ENCODE measurements at places on chromosomes 5 and 9.

DNA sequence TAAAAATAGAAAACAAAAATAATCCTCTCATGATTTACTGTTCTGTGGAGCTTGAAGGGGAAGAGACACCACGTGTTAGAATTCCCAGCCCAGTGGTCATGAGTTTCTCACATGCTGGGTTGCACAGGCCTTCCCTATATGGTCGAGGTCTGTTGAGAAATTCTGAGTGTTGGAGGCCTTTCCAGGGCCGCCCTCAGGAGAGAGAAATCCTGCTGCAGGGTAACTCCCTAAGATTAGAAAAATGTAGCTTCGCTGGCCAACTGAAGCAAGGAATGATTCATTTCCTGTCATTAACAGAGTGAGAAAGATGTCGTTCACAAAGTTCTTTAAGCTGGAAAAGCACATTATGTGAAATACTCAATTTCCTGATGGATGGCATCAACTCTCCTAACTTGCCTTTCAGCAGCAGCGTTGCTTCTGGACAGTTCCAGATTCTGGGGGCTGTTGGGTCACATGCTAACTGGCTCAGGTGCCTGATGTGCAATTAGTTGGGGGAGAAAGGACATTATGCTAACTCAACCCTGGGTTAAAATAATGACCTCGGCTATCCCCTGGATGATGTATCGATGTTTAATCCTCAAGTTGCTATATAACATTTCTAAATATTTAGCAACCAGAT lies 104.8 kb upstream of the CD180 start:
- H3K36me3 ChIP-seq = no peaks in the 10 kb centered on the region
- DNase-seq = peak; percentile 61
- H3K4me3 ChIP-seq = no peak overlapping the region

DNA sequence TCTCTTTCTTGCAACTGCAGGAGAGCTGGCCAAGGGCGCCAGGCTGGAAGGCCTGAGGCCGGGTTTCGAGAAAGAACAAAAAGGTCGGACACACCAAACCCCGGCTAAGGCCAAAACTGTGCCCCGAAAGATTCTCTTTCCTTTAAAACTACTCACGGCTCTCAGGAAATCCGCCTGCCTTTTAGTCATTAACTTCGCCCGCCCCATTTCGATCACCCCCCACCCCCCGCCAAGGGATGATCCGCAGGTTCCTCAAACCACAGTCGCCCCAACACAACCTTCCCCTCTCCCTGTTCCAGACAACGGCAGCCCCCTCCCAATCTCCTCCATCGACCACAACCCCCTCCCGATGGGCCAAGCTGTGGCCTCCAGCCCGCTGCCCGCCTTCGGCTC lies 536 bp downstream of the FEM1C start:
- H3K27ac ChIP-seq = peak overlapping the region; percentile 89
- peak; percentile 74 for DNase-seq
- peaks cover 45% of the 10 kb centered on the region for H3K36me3 ChIP-seq
- no peaks in the 10 kb centered on the region for H3K27me3 ChIP-seq

GRCh38 chr5:37208883-37209797 lies 40.0 kb downstream of the CPLANE1 start:
- no peak for DNase-seq
- no peaks in the 10 kb centered on the region for H3K4me1 ChIP-seq
- H3K36me3 ChIP-seq = peaks cover 32% of the 10 kb centered on the region
- H3K27me3 ChIP-seq = no peaks in the 10 kb centered on the region
- H3K4me3 ChIP-seq = no peak overlapping the region
- no peak overlapping the region for H3K27ac ChIP-seq

DNA sequence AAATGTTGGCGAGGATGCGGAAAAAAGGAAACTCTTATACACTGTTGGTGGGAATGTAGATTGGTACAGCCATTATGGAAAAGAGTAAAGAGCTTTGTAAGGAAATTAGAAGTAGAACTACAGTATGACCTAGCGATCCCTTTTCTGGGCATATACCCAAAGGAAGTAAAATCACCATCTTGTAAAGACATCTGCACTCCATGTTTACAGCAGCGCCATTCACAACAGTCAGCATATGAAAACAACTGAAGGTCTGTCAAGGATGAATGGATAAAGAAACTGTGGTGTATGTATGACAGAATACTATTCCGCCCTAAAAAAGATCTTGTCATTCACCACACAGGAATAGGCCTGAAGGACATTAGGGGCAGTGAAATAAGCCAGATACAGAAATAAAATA lies 27.7 kb upstream of the SLC25A51 start:
- DNase-seq = no peak
- no peak overlapping the region for H3K4me3 ChIP-seq
- peaks cover 20% of the 10 kb centered on the region for H3K4me1 ChIP-seq
- no peaks in the 10 kb centered on the region for H3K27me3 ChIP-seq

- H3K4me3 ChIP-seq = no peak overlapping the region
- H3K27ac ChIP-seq = no peak overlapping the region
- H3K4me1 ChIP-seq = peaks cover 37% of the 10 kb centered on the region
- no peaks in the 10 kb centered on the region for H3K27me3 ChIP-seq
- no peak for DNase-seq
Observed at GRCh38 chr9:131631306-131631705, 86.0 kb downstream of the PRRT1B start.

DNA sequence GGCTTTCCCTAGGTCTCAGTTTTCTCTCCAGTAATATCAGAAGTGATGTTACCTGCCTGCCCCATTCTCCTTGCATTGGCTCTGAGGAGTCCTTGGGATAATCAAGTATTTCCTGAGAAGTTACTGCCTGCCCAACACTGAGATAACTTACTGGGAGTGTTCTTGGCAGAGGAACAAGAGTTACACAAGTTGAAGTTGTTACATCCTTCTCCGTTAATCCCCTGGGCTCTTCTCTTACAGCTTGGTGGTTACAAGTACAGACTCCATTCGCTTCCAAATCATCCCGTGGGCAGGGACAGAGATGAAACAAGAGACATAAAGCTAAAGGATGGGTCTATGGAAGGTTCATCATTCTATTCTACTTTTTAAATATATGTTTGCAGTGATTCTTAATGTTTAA lies 74.1 kb upstream of the SAP30L start:
- no peak overlapping the region for H3K27ac ChIP-seq
- DNase-seq = no peak
- peaks cover 35% of the 10 kb centered on the region for H3K4me1 ChIP-seq
- no peaks in the 10 kb centered on the region for H3K27me3 ChIP-seq
- peaks cover 25% of the 10 kb centered on the region for H3K36me3 ChIP-seq
- no peak overlapping the region for H3K4me3 ChIP-seq

GRCh38 chr5:999724-1000123 lies 8.9 kb upstream of the NKD2 start:
- peaks cover 12% of the 10 kb centered on the region for H3K4me1 ChIP-seq
- H3K36me3 ChIP-seq = no peaks in the 10 kb centered on the region
- no peak for DNase-seq
- H3K4me3 ChIP-seq = no peak overlapping the region
- peaks cover 13% of the 10 kb centered on the region for H3K27me3 ChIP-seq
- no peak overlapping the region for H3K27ac ChIP-seq

DNA sequence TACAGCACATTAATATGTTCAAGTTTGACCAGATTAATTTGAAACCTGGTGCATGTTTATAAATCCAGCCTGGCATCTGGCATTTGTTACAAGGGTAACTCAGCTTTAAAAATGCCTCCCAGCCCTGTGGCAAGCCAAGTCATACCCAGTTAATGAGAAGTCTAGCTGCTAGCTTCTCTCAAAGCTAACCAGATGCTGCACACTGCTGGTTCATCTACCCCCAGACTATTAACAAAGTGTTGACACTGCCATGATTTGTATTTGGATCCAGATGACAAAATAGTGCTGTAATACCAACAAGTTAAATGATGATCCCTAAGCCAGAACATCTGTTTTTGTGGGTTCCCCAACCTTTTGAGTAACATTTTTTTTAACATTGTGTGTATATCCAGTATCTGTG lies 573.7 kb upstream of the DAB2 start:
- no peak overlapping the region for H3K27ac ChIP-seq
- no peak for DNase-seq
- H3K36me3 ChIP-seq = no peaks in the 10 kb centered on the region
- H3K27me3 ChIP-seq = no peaks in the 10 kb centered on the region
- no peak overlapping the region for H3K4me3 ChIP-seq

- no peak overlapping the region for H3K27ac ChIP-seq
- no peak overlapping the region for H3K4me3 ChIP-seq
- no peaks in the 10 kb centered on the region for H3K27me3 ChIP-seq
- no peaks in the 10 kb centered on the region for H3K4me1 ChIP-seq
- no peaks in the 10 kb centered on the region for H3K36me3 ChIP-seq
Observed at GRCh38 chr9:108654566-108654965, 201.2 kb downstream of the ACTL7B start.

DNA sequence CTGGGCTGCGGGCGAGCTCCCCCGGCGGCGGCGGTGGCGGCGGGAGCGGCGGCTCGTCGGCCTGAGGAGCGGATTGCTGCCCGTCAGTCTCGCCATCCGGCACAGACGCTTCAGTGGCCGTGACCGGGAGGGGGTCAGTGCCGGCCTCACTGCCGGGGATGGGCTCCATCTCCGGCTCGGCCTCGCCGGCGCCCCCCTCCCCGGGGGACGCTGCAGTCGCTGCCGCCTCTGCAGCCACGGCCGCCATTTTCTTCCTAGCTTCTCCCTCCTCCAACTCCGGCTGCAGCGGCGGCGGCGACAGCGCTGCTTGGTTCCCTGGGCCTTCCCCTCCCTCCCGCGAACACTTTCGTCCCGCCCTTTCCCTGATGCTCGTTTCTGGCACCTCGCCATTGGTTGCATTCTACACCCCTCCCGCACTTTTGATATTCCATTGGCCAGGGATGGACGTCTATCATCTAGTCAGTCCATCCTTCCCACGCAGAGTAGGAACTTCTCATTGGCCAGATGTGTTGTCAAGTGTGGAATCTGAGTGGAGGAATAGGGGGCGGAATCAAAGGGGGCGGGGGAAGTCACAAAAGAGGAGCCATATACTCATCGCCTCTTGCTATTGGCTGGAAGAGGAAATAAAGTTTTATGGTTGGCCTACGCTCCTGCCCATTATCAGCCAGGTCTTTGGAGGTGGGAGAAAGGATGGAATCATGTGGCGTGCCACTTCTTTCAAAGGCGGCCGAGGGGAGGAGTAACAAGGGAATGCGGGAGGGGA lies at the start of gene PWWP2A:
TSS of gene PWWP2A (minus strand) at position 309 of the 763 bp plus-strand sequence. CDS start at position 247, 62 bp downstream.
- H3K36me3 ChIP-seq = peaks cover 41% of the 10 kb centered on the region
- DNase-seq = peak; percentile 100
- H3K4me1 ChIP-seq = 0 out of 2 replicates have a peak, but pooled peaks cover 3% of the 10 kb centered on the region
- H3K4me3 ChIP-seq = peak within 1 kb of the TSS; percentile 95
- peak within 1 kb of the TSS; percentile 74 for H3K27ac ChIP-seq

- H3K27me3 ChIP-seq = no peaks in the 10 kb centered on the region
- H3K4me3 ChIP-seq = no peak overlapping the region
- no peak overlapping the region for H3K27ac ChIP-seq
- H3K4me1 ChIP-seq = no peaks in the 10 kb centered on the region
- no peak for DNase-seq
Observed at GRCh38 chr5:129245489-129245888, 150.9 kb downstream of the ISOC1 start.

DNA sequence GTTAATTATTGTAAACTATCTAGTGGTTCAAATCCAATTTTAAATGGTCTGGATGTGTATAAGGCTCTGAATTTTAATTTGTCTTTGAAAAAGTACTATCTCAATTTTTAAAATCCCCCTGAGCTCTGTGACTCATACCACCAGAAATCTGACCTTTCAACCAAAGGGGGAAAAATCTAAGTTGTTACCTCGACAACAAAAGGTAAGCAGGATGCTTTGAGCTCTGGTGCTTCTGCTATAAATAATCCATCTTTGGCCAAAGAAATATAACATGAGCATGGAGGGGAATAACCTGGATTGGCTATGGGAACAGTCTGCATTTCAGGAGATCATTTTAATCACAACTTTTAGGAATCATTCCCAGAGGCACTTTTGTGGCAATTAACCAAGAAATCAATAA lies 76.3 kb upstream of the PCSK1 start:
- H3K27ac ChIP-seq = no peak overlapping the region

GRCh38 chr5:88393716-88394535 lies 125.3 kb upstream of the TMEM161B start:
- H3K36me3 ChIP-seq = no peaks in the 10 kb centered on the region
- H3K27ac ChIP-seq = no peak overlapping the region
- H3K4me3 ChIP-seq = no peak overlapping the region
- DNase-seq = no peak

GRCh38 chr9:36858805-36859375 lies 175.2 kb downstream of the PAX5 start:
- no peaks in the 10 kb centered on the region for H3K36me3 ChIP-seq
- H3K4me3 ChIP-seq = no peak overlapping the region
- no peak overlapping the region for H3K27ac ChIP-seq
- no peaks in the 10 kb centered on the region for H3K4me1 ChIP-seq

GRCh38 chr5:59600153-59600552 lies 293.4 kb downstream of the PDE4D start:
- H3K4me3 ChIP-seq = no peak overlapping the region
- H3K4me1 ChIP-seq = peaks cover 7% of the 10 kb centered on the region
- H3K27ac ChIP-seq = no peak overlapping the region
- no peaks in the 10 kb centered on the region for H3K36me3 ChIP-seq
- DNase-seq = no peak

- no peak for DNase-seq
- no peak overlapping the region for H3K27ac ChIP-seq
- no peaks in the 10 kb centered on the region for H3K36me3 ChIP-seq
- H3K4me3 ChIP-seq = no peak overlapping the region
- no peaks in the 10 kb centered on the region for H3K27me3 ChIP-seq
Observed at GRCh38 chr9:114406441-114406840, 18.7 kb upstream of the AKNA start.

GRCh38 chr9:8924562-8924961 lies 1125.0 kb upstream of the DMAC1 start:
- no peak overlapping the region for H3K27ac ChIP-seq
- no peak for DNase-seq
- H3K4me3 ChIP-seq = no peak overlapping the region

- no peaks in the 10 kb centered on the region for H3K27me3 ChIP-seq
- no peak overlapping the region for H3K27ac ChIP-seq
- DNase-seq = no peak
Observed at GRCh38 chr9:10869687-10870086, 256.9 kb upstream of the PTPRD start.

GRCh38 chr5:128870373-128870772 lies 94.9 kb upstream of the SLC27A6 start:
- no peaks in the 10 kb centered on the region for H3K36me3 ChIP-seq
- no peak for DNase-seq
- no peaks in the 10 kb centered on the region for H3K4me1 ChIP-seq
- H3K4me3 ChIP-seq = no peak overlapping the region

DNA sequence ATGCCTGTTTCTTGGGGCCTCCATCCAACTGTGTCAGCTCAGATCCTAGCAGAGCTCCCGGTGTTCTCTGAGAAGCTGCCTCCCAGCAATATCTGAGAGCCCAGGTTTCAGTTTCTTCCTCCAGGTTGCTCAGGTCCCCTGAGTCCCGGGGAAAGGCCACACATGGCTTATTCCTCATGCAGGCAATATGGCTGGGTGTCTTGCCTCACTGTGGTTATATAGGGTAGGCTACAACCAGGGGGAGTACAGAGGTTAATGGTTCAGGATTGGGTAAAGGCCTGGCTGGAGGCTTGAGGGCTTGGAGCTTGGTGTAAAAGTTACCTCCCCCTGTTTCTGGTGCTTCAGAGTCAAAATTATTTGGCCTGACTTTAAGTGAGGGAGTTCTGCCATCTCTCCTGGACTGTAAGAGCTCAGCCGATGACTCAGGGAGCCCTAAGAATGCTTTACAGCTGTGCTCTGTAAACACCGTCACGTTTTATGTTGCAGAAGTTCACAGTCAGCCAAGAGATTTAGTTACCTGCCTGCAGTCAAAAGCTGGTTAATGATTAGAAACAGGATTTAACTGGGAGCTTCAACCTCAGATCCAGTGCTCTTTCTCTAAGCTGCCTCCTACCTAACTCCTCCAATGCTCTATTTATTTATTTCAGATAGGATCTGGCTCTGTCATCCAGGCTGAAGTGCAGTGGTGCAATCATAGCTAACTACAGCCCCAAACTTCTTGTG lies 24.3 kb upstream of the UBAP2 start:
- H3K4me3 ChIP-seq = no peak overlapping the region
- peaks cover 8% of the 10 kb centered on the region for H3K4me1 ChIP-seq
- H3K27ac ChIP-seq = no peak overlapping the region
- no peaks in the 10 kb centered on the region for H3K27me3 ChIP-seq
- DNase-seq = peak; percentile 11
